Muscle of leg (tissue), 16 donors: ENCODE measurements at places on chromosomes 13 and 19.

- peak; percentile 27 for DNase-seq
Measured at GRCh38 chr19:7004313-7004931, 16.8 kb downstream of the MBD3L2B start.

DNA sequence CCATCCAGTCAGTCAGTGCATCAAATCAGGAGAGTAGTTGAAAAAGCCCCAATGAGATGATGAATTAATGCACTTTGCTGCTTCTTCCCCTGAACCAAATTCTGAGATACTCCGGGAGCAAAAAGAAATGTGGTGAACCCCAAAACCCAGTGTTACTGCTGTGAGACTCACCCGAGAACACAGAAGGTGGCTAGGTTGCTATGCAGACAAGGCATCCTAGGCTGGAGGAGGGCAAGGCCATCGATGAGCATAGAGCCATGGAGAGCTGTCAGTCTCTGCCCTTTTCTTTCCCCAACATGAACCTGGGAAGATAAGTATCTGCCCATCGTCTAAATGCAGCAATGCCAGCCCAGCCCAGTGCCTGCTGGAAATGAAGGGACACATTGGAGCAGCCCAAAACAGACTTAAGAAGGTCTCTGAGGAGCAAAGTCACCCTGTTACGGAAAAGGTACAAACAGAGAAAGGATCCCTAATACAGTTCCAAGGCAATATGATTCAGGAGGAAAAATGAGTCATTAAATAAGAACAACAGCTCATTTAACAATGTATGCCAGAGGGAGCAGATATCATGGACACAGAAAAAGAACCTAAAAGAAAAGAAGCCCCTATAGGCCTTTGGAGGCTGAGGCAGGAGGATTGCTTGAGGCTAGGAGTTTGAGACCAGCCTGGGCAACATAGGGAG is 272.0 kb downstream of the FOXO1 start:
- DNase-seq = no peak

- no peak for DNase-seq
Measured at GRCh38 chr19:45253396-45254027, 2.4 kb downstream of the MARK4 start.

DNA sequence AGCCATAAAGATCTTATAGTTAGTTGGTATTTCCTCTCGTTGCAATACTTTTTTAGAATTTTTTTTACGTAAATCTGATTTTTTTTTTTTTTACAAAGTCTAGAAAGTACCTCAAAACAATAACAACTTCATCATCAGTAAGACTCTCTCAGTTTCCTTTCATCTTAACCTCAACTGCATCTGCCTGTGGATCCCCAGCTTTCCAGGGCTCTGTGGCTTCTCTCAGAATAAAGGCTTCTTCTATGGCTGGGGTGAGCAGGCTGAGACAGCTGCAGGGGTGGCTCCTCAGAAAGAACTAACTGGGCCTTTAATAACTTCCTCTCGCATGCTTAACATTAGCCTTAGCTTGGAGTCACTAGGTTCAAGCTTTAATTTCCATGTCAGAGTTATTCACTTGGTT is 4.2 kb downstream of the ZNF506 start:
- DNase-seq = peak; percentile 5

DNA sequence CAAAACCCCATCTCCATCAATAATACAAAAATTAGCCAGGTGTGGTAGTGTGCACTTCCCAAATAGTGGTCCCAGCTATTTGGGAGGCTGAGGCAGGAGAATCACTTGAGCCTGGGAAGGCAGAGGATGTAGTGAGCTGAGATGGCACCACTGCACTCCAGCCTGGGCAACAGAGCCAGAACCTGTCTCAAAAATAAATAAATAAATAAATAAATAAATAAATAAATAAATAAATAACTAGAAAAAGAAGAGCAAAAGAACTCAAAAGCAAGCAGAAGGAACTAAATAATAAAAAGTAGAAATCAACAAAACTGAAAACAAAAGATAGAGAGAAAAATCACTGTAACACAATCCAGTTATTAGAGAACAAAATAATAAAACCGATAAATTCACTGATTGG is 12.3 kb downstream of the ZNF585A start:
- no peak for DNase-seq

DNA sequence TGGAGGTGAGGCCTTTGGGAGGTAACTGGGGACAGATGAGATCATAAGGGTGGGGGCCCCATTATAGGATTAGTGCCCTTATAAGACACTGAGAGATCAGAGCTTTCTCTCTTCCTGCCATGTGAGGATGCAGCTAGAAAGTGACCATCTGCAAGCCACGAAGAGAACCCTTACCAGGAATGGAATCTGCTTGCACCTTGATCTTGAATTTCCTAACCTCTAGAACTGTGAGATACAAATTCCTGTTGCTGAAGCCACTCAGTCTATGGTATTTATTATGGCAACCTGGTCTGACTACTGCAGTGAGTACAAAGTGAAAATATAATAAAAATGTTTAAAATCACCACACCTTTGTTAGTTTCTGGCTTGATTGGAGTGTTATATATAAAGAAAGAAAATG is 388.0 kb downstream of the LMO7 start:
- no peak for DNase-seq

GRCh38 chr19:34350161-34350561 is 14.8 kb upstream of the GPI start:
- no peak for DNase-seq

GRCh38 chr13:67950603-67951002 is 720.5 kb upstream of the PCDH9 start:
- DNase-seq = no peak

- DNase-seq = peak; percentile 32
Measured at GRCh38 chr13:73722120-73722519, 412.1 kb downstream of the KLF12 start.

- DNase-seq = no peak
Measured at GRCh38 chr13:108220041-108220440, 1.8 kb downstream of the ABHD13 start.

- peak; percentile 90 for DNase-seq
Measured at GRCh38 chr13:26062853-26063444, 11.1 kb upstream of the SHISA2 start.

GRCh38 chr13:111422348-111422747 is 101.9 kb downstream of the TEX29 start:
- no peak for DNase-seq

DNA sequence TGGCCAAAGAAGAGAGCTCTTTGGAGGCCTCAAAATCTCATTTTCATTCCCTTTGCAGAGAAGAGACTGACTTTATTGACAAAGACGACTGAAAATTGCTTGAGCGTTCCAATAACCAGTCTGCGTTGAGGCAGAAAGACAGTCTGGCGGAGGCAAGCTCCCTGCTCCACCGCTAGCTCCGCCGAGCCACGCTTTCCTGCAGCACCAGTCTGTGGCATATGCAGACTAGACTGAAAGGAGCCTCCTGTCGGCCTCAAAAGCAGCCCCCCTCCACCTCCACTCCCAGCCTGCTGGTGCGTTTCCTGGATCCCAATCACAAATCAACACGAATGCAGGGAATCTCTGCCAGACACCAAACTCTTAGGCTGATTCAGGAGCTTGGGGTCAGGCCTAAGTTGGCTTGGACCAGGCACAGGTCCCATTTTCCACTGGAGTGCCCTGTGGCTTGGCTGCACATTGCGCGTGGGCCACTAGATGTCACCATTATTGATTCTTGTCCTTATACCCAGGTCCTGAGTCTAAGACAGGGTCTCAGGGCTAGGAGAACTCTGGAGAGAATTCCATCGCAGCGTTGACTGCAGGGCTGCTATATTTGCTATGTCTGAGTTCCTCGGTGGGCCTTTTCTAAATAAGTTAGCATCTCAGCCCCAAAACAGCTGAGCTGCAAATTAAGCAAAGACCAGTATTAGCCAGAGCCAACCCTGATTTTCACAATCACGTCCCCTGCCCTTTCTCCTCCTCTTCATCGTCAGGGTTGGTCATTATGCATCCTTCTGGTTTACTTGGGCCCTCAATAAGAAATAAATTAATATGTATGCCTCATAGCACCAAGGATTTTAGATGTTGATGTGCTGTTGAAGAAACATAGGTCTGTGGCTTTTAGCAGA is 5.2 kb upstream of the ZNF507 start:
- DNase-seq = peak; percentile 39

DNA sequence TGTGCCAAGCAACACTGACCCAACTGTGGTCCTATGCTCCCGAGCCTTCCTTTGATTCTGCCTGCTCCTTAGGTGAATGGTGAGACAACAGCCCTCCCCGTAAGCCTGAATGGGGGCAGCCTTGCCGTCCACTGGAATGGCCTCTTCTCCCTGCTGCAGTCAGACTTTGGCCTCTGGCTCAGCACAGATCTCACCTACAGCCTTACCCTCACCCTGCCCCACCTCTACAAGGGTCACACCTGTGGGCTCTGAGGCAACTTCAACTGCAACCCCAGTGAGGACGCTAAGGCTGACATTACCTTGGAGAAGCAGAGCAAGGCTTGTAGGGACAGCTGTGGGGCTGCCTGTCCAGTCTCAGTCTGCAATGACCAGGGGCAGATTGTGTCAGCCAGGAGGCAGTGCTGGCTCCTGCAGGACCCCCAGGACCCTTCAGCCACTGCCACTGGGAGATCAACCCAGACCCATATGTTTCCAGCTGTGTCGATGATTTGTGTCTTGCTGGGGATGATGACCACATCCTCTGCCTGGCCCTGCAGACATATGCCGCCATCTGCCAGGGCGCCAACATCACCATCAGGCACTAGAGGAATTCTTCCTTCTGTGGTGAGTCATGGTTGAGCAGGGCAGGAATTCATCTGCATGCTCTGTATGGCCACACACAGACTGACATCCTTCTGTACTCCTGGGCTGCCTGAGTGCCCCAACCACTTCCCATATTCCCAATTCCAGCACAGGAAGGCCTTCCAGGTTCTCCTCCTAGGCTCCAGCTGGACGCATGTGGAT is 27.3 kb upstream of the FXYD3 start:
- peak; percentile 38 for DNase-seq

DNA sequence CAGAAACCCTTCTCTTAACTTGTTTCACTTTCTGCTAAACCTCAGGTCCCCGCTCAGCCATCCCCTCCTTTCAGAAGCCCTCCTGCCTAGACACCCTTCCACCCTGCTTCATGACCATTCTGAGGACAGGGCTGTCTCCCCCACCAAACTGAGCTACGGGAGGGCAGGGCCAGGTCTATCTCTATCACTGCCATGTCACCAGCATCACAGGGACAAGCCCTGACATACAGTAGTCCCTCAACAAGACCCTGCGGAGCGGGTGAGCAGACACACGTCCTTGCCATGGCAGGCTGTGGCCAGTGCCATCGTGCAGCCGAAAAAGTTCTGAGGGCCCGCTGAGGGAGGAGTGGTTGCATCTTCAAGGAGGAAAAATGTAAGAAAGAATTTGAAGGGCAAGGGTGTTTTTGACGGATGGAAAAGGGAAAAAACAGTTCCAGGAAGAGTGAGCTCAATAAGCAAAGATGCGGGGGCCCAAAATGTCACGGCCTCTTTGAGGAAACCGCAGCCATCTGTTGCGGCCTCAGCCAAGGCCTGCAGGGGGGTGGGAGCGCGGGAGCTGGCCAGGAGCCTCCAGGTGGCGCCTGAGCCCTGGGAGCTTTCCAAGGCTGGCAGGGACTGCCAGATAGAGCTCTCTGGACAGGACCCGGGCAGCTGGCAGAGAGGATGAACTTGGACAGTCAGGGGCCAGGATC is 8.1 kb downstream of the PTGIR start:
- DNase-seq = peak; percentile 70

GRCh38 chr13:44609137-44609536 is 33.0 kb upstream of the TSC22D1 start:
- no peak for DNase-seq

DNA sequence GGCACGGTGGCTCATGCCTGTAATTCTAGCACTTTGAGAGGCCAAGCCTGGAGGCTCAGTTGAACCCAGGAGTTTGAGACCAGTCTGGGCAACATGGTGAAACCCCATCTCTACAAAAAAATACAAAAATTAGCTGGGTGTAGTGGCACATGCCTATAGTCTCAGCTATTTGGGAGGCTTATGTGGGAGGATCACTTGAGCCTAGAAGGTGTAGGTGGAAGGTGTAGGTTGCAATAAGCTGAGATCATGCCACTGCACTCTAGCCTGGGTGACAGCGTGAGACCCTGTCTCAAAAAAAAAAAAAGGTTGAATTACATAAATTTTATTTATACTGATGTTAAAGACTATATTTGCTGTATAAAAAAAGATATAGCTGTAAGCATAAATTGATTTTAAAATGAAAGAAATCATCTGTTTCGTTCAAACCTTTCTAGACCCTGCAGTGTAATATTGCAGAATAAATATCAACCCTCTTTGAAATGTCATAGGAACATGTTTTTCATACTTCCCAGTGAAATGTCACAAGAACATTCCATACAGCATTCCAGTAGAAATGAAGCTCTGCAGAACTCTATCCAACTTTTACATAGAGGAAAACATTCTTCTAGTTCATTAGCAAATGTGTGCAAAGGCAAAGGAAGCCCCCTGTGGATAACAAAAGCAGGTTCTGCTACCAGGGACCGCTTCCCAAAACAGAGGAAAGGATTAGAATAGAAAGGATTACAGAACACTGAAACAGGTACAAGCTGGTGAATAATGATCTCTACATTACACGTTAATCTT is 76.0 kb downstream of the CAB39L start:
- DNase-seq = peak; percentile 57

DNA sequence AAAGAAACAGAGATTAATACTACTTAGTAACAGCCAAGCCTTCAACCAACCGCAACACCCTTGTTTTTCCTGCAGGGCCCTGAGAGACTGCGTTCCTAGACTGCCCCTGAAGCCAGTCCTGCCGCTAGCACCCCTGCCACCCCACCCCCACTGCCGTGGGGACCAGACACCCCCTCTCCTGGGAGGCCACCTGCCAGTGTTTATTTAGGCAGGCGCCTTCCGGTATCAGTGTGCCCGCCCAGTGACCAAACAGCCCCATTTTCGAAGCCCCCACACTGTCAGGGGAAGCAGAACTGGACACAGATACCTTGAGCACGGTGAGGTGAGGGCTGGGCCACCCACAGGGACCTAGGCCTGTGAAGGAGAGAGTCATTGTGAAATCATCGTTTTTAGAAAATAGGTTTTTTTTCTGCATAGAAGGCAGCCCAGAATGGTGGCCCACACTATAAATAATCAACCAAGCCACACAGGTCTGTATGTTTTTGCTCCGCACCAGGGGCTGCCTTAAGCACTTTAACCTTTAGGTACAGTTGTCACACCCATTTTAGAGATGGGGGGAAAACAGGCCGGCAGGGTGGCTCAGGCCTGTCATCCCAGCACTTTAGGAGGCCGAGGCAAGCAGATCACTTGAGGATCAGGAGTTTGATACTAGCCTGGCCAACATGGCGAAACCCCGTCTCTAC is 3.5 kb upstream of the TLE5 start:
- no peak for DNase-seq

DNA sequence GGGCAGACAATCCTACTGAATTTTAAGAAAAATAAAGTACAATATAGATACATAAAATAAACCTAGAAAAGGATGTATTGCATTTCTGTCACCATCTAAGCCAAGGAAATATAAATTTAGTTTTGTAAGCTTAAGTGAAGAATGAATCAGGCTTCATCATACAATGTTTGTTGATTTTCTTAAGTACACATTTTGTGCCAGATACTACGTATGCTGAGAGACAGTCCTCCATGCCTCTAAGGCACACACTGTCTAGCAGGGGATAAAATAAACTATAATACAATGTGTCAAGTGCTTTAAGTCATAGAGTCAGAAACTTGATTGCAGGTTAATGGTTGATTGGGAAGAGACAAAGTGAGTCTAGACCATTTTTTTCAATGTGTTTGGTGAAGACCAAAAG is 465.7 kb downstream of the TBC1D4 start:
- DNase-seq = no peak

- peak; percentile 25 for DNase-seq
Measured at GRCh38 chr19:54077334-54077733, 3.8 kb downstream of the TARM1 start.
